Activated naive CD8-positive, alpha-beta T cell treated with anti-CD3 and anti-CD28 coated beads, Interleukin-2, amount 10 ng/mL, durations not matched to agents 7 days and 5 days (primary cell): ENCODE measurements at places on chromosomes 7 and 10. TPM values are rescaled to one million over a fixed set of nuclear protein-coding genes. Genes with fewer than 3 reads are reported as not detected.

The BZW2 gene
- total RNA-seq: 41.0 TPM

The CREB5 gene
- not detected for total RNA-seq

The RASA4B gene
- total RNA-seq: 16.2 TPM

The PPP1R17 gene
- total RNA-seq: not detected

The ELOVL3 gene
- total RNA-seq: not detected

The GIMAP4 gene
- total RNA-seq: 288 TPM

The ORC5 gene
- 20.3 TPM for total RNA-seq

The TRIM24 gene
- 22.6 TPM for total RNA-seq

The BMS1 gene
- total RNA-seq: 16.7 TPM

The RTKN2 gene
- total RNA-seq: 4.1 TPM

The ELN gene
- total RNA-seq: not detected

DNA sequence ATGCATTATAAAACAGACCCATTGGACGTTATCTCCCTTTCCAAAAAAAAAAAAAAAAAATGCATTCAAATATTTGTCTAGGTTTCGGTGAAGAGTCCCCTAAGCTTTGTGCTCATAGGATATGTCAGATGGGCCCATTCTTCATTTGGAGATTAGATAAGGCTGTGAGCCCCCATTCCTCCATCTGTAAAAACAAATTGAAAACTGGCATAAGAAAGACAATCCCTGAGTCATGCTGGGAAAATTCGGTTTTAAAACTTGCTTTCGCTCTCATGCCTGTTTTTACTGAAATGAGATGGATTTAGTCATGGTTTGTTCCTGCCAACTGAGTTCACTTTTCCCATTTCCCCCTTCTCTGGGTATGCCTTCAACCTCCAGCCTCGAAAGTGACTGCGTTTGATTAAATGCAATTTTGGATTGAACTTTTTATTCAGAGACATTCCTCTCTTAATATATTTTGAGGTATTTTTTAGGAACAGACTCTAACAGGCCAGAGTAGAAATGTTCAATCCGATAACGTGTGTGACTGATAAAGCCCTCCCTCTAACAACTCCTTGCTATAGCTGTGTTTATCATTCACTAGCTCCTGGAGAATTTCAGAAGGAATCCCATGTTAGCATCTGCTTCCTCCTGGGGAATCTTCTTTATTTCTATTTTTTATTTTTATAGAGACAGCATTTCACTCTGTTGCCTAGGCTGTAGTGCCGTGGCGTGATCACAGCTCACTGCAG, 190.9 kb upstream of the LYZL2 start:
- DNase-seq: no peak

GRCh38 chr7:40165216-40165615, 30.4 kb downstream of the SUGCT start:
- DNase-seq: no peak

DNA sequence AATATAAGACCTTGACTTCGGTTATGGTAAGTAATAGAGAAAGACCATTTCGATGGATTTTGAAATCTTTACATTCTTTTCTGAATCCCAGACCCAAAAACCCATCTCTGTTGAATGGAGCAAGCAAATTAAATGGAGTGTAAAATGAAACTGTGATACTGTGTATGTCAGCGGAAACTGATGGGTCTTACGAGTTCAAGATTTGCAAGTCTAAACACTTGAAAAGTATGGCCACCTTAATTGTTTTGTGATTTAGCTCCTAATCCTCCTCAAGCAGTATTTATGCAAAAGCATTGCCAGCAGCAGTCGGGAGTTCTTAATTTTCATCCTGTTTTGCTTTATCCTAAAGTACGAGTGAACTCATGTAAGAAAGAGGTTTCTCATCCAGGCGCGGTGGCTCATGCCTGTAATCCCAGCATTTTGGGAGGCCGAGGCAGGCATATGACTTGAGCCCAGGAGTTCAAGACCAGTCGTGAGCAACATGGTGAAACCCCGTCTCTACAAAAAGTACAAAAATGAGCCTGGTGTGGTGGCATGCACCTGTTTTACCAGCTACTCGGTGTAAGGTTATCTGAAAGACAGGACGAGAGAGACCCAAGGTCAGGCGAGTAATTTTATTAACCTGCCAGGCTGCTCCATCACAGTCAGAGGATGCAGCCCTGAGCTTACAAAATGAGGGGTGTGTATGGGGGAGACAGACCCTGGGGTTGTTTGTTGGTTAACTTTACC, 5.8 kb upstream of the DHTKD1 start:
- DNase-seq: no peak

DNA sequence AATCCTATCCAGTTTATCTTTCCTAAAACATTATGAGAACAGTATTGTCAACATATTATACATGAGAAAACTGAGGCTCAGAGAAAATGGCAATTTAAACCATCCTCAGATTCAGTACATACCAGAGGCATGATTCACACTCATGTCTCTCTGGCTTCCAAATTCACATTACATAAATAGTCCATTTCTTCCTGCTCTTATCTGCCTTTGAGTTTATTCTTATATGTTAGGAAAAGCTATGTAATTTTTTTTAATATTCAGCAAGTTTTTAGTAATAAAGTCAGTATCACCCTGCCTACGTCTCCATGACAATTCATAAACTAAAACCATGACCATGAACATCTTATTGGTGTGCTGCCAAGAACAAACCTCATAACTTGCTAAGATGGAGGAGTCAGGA, 1260.2 kb upstream of the SORCS1 start:
- DNase-seq: no peak

- no peak for DNase-seq
Observed at GRCh38 chr10:69385454-69386350, 31.0 kb downstream of the TACR2 start.

GRCh38 chr7:55775051-55775420, 87.5 kb downstream of the SEPTIN14 start:
- no peak for DNase-seq

DNA sequence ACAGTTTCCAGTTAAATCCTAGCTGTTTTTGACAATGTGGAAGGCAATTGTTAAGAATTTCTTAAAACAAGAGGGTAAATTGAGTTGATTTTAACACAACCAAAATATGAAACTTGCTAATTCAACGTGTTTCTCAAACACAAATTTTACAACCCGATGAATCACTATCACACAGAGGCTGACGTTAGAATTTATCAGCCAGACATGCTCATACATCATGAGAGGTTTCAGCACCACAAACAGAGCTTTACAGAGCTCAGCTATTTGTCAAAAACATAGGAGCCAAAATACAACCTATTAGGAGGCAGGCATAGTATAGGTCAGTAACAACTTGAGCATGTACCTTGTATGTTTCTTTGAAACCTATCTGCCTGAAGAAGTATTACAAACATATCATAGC, 36.1 kb downstream of the LRRN3 start:
- no peak for DNase-seq

DNA sequence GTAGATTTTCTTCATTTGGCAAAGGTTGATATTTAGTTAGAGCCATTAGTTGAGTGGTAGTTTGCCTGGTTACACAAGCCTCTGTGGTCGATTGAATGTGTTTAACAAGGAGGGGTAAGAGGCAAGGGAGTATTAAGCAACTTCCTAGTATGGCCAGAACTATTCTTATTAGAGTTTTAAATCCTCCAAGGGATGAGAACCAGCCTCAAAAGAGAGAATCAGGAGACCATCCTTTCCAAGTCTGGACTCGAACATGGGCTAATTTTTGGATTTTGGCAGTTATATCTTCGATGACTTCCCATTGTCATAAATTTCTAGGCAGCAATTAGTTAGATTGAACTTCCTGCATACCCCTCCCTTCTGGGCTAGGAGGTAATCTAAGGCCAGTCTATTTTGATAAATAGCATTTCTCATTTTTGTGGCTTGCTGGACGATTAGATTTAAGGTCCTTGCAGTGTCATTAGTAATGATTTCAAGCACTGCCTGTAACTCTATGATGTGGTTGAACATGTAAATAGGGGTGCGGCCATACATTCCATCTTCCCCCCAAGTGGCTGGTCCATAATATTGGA, 219.5 kb upstream of the KCND2 start:
- no peak for DNase-seq

DNA sequence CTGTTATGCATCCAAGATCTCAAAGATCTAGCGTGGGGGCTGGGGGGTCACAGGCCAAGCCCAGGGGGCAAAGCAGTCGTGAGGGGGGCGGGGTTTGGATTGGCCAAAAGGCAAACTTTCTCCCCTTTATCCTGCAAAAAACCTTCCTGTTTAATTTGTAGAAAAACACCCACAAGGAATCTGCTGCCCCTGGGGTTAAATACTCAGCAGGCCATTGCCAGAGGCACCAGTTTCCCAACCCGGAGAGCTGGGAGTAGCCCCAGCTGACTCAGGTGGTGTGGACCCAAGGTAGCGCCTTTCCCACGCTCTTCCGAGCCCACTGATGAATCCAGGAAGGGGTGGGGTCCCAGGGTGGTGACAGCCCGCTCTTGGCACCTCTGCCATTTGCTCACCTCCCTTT, 21.4 kb downstream of the KCP start:
- DNase-seq: peak; percentile 12

GRCh38 chr7:80087771-80088170, 46.9 kb upstream of the GNAI1 start:
- no peak for DNase-seq

DNA sequence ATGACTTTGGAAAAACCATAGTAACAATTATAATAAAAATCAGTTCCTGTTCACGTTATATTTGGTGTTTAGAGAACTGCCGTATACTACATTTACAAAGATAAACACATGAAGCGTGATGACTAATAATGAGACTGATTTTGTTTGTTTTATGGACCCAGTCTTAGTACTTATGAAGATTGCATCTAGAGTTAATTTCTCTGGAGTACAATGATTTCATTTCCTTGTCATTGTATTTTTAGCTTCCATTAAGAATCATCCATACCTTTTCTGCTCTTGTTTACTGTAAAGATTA, 2.9 kb downstream of the RBM20 start:
- DNase-seq: no peak

GRCh38 chr10:77160679-77161078, 476.9 kb downstream of the KCNMA1 start:
- DNase-seq: no peak

DNA sequence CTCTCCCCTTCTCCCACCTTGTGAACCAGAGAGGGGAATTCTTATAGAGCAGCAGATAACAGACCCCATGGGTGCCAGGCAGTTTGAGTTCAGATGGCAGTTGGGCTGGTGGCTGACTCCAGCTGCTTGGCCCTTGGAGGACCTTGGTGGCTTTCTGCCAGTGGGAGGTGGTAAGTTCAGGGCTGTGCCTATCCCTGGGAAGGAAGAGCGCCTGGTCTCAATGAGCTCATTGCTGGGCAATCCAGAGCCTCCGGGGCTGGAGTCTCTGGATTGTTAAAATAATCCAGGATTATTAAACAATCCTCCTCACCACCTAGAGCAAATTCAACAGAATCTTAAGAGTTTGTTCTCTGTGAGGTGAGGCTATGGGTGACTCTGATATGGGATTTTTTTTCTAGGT, 105.2 kb downstream of the FANK1 start:
- DNase-seq: no peak

DNA sequence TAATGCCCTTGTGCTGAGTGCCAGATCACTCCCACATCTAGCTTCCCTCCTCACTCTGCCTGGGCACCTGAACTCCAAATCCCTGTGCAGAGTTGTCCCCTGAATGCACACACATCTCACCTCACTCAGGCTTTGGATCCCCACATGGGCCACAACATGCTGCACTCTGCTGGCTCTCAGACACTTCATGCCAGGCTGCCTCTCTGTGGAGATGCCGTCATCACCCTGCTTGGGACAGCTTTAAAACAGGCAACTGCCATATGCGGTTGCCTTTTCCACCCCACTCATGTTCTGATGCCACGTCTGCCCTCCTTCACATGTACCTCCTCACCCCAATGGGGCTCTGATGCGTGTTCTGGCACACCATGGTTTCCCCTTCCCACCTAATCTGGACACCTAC, 477.0 kb downstream of the GFRA1 start:
- DNase-seq: no peak

GRCh38 chr10:129231821-129232220, 235.2 kb upstream of the MGMT start:
- no peak for DNase-seq

GRCh38 chr10:83896219-83896618, 243.1 kb upstream of the GHITM start:
- no peak for DNase-seq

- no peak for DNase-seq
Observed at GRCh38 chr10:1661859-1662437, 75.4 kb downstream of the ADARB2 start.

GRCh38 chr7:133152875-133153274, 71.0 kb upstream of the CHCHD3 start:
- DNase-seq: no peak

DNA sequence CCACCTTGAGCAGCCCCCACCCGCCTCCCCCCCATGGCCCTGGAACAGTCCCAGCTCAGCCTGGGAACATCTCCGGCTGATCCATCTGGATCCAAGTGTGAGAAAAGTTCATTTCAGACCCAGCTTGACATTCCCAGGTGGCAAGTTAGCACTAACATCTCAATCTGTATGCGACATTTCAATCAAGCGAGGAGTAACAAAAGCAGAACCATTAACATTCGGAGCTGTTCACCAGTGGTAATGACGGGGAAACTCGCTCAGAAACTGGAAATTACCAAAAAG, 65.4 kb downstream of the PAX2 start:
- DNase-seq: no peak
